Activated CD4-positive, alpha-beta T cell treated with anti-CD3 and anti-CD28 coated beads, Interleukin-2, amount 50 U/mL, for 24 hours (primary cell): ENCODE measurements at places on chromosomes 7 and 10.

DNA sequence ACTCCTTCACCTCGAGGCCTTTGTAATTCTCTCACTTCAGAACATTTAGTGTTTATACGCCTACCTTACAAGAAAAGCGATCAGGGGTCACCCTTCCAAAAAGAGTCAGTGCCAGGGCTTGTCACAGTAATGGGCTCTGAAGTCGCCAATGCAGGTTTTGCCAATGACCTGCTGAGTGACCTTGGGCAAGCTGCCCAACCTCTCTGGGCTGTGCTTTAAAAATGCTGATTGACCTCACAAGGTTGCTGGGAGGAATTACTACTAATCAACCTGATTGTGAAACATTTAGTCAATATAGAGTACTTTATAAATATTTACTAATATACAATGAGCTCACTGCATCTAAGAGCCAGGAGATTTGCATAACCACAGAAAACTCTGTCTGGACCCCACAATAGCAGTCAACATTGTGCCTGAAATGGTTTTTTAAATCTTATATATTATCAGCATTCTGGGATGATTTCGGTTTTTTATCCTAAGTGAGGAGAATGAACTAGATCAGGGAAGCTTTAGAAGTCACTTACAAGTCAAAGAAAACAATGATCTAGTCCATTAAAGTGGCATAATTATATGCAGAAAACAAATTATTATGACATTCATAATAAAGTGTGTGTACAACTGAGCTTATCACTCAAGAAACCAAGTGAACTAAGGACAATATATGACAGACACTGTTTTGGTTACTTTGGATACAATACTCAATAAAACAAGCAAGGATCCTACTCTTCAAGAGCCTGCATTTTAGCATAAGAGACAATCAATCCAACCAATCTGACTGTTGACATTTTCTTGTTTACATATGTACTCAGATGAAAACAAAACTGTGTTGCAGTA, 290.5 kb downstream of the SORCS1 start:
- DNase-seq = no peak

DNA sequence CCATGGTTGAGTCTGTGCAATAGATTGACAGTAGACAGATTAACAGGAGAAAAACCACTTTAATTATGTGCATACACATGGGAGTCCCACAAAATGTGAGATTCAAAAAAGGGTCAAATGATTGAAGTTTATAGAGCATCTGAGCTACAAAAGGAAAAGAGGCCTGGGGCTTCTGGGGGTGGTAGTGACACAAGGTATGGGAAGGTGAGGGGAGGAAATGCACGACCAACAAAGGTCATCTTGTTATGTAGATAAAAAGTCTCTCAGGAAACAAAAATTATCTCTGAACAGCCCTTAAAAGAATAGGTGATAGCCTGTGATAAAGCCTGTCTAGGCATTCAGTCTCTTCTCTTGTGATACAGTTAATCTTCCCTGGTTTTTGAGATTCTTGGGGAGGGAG, 141.7 kb downstream of the SEC23IP start:
- DNase-seq = no peak

GRCh38 chr10:88116481-88116880, 253.1 kb downstream of the PTEN start:
- DNase-seq = no peak

GRCh38 chr10:109698086-109698485, 225.2 kb downstream of the XPNPEP1 start:
- DNase-seq = no peak

DNA sequence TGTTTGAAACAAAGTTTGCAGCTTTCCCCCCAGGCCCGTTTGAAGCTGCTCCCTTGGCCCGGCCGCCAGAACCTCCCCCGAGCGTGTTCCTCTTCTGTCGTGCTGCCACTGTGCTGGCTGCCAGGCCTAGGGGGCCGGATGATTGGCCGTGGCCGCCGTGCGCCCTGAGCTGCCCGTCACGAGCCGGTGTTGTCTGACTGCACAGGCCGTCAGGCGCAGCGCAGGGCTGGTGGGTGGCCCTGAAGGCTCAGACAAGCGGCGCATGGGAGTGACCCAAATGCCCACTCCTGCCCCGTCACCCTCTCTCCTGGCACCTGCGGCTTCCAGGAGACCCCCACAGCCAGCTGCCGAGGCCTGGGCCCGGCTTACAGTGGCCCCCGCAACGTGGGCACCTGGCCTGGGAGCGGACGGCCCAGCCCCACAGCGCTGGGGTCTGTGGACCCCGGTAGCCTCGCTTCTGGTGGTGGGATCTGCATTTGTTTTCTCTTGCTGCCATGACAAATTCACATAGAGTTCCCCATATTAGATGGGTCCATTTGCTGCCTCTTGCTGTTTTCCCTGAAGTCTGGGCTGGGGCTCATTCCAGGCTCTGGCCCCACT, 13.1 kb downstream of the JAKMIP3 start:
- no peak for DNase-seq

GRCh38 chr7:101733713-101734475, 83.5 kb upstream of the CUX1 start:
- no peak for DNase-seq

GRCh38 chr10:3588816-3589215, 196.2 kb downstream of the KLF6 start:
- no peak for DNase-seq

DNA sequence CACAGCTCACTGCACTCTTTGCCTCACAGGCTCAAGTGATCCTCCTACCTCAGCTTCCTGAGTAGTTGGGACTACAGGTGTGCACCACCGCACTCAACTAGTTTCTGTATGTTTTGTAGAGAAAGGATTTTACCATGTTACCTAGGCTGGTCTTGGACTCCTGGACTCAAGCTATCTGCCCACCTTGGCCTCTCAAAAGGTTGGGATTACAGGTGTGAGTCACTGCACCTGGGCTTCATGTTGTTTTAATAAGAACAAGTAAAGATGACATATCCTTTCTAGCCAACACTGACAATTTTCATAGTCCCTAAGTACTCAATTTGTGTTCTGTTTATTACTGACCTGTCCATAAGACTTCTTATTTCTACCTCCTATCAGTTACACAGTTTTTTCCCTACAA, 16.8 kb downstream of the SEMA3C start:
- no peak for DNase-seq

- no peak for DNase-seq
Measured at GRCh38 chr10:33022090-33022489, 64.1 kb upstream of the ITGB1 start.

- DNase-seq = no peak
Measured at GRCh38 chr10:13816195-13816925, 229.6 kb downstream of the PRPF18 start.

DNA sequence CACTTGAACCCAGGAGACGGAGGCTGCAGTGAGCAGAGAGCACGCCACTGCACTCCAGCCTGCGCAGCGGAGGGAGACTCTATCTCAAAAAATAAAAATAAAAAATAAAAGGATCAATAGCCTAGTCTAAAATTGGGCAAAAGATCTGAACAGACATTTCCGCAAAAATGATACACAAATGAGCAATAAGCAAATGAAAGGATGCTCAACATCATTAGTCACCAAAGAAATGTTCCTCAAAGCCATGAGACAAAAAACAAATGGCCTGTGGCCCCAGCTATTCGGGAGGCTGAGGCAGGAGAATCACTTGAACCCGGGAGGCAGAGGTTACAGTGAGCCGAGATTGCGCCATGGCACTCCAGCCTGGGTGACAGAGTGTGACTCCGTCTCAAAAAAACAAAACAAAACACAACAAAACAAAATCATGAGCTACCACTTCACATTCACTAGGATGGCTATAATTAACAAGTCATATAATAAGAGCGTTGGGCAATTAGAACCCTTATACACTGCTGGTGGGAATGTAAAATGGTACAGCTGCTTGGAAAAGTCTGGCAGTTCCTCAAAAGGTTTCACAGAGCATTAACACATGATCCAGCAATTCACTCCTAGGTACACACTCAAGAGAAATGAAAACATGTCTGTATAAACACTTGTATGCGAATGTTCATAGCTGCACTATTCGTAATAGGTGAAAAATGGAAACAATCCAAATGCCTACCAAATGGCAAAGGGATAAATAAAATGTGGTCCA, 3.1 kb downstream of the DAGLB start:
- DNase-seq = no peak

- no peak for DNase-seq
Measured at GRCh38 chr10:92834331-92834730, 14.0 kb upstream of the EXOC6 start.

DNA sequence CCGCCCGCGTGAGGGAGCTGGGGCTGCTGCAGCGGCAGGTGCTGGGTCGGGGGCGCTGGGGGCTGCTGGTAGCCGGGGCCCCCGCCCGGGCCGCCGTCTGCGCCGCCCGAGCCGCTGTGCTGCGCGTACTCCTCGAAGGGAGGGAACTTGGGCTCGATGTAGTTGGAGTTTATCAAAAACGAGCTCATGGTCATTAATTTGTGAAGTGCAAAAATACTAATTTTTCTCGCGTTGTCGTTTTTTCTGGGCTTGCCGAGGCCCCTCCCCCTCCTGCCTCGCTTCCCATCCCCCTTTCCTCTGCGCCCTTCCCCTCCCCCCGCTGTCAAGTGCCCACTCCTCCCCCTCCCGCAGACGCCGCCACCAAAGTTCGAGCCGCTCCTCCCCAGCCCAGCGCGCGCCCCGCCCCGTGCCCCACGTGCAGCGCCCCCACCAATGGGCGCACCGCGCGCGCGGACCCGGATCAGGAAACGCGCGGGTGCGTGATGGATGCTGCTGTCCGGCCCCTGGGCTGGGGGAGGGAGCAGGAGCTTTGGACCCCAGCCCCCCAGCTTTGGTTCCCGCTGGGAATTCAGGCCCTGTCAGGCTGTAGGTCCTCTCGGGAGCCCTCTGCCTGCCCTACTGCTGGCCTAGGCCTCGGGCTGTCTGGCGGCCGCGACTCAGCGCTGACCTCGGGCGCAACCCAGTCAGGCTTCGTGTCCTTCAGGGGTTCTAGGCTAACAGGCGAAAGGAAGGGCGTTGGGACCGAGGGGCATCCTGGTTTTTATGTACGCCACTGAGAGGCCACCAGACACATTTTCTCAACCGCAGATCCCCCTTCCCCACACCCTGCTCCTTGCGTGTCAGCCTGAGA, at the start of gene HOXA4:
TSS of gene HOXA4 (minus strand) at position 218 of the 850 bp plus-strand sequence. CDS start at position 194, 24 bp downstream.
- DNase-seq = peak; percentile 46
